ENCODE measurements at places on chromosomes 7 and 10.

- DNase-seq, result no peak
These were observed 158.3 kb downstream of the FRMD4A start for GRCh38 chr10:14172336-14172950.

DNA sequence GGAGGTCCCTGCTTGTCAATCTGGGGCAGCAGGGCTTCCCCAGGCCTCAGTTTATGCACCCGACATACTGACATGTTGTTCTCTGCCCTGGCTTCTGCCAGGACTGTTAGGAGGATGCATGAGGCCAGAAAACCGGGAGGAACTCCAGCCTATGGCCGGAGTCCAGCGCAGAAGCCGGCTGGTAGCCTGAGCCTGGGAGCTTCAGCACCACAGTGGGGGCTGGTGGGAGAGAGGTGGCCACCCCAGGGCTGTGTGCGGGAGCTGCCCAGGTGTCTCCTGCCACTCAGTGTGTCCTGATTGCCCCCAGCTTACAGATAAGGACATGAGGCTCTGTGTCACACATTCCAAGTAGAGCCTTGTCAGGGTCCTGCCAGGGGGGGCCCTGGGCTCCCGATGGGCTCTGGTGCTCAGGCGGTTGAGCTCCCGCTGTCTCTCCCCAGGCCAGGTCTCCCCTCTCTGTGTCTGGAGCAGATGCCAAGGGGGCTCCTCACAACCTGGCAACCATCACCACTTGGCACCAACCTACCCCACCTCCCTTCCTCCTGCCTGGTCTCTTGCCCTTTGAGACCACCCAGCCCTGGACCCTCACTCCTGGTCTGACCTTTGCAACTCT lies 32.3 kb downstream of the PPIF start:
- DNase-seq, result no peak

DNA sequence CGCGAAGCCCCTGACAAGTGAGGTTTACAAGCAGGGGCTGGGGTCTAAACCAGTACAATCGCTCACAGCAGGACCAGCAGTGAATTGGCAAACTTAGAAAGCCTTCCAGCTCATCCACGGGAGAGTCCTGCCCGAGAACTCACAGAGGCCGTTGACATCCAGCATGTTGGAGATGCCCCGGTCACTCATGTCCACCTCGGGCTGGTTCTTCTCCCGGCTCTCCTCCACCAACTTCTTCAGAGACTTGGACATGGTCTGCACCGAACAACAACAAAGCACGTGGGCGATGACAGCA lies 447 bp downstream of the RSU1 start:
- DNase-seq, result no peak

DNA sequence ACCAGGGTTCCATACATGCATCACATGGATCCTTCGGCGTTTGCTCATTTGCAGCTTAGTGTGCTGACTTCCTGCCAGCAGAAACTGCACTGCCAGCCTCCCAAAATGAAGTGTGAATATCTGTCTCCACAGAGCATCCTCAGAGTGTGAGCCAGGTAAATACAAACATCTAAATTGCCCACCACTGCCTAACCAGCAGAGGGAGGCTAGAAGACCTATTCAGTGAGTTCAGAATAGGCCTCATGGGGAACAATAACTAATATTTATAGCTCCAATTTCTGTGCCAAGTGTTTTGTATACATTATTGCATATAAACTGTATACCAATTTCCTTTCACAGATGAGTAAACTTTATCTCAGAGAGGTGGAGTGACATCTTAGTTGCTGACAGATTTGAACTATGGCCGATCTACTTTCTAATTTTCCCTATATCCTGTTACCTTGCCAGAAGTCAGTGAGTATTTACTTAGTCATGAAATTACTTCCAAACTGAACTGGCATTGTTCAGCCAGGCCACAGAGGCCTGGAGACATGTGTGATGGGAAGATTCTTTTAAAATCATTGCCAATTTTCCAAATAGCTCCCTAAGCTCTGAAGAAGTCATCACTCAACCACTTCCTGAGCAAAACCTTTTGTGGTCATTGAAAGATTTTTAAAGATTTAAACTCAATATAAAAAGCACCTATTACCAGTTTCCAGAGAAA lies 926.5 kb upstream of the GHITM start:
- no peak for DNase-seq

DNA sequence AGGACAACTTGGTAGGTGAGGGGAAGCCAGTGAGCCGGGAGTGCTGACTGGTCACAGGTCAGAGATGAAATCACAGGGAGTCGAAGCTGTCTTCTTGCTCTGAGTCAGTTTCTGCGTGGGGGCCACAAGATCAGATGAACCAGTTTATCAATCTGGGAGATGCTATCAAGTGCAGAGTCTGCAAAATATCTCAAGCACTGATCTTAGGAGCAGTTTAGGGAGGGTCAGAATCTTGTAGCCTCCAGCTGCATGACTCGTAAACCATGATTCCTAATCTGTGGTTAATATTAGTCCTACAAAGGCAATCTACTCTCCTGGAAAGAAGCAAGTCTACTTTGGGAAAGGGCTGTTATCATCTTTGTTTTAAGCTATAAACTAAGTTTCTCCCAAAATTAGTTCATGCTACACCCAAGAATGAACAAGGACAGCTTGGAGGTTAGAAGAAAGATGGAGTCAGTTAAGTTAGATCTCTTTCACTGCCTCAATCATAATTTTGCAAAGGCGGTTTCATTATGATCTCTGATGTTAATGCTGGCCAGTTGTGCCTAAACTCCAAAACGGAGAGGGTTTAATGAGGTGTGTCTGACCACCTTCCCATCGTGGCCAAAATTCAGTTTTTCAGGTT lies 8.4 kb upstream of the LMOD2 start:
- no peak for DNase-seq

DNA sequence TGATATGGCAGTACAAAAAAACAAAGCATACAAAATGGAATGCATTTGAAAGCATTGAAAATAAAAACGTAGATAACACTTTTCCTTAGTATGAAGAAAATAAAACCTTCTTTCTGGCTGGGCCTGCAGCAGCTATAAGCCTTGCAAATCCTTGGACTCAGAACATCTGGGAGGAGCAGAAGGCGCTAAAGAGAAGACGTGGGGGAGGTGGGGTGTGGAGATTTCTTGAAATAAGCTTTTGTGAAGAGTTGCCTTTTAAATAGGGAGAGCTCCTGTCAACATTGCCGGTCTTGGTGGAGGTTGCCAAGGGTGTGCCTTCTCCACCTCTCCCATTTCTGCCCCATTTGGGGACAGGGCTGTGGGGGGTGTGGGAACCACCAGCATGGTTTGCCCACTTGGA lies 128.7 kb downstream of the TMEM178B start:
- DNase-seq, result no peak

DNA sequence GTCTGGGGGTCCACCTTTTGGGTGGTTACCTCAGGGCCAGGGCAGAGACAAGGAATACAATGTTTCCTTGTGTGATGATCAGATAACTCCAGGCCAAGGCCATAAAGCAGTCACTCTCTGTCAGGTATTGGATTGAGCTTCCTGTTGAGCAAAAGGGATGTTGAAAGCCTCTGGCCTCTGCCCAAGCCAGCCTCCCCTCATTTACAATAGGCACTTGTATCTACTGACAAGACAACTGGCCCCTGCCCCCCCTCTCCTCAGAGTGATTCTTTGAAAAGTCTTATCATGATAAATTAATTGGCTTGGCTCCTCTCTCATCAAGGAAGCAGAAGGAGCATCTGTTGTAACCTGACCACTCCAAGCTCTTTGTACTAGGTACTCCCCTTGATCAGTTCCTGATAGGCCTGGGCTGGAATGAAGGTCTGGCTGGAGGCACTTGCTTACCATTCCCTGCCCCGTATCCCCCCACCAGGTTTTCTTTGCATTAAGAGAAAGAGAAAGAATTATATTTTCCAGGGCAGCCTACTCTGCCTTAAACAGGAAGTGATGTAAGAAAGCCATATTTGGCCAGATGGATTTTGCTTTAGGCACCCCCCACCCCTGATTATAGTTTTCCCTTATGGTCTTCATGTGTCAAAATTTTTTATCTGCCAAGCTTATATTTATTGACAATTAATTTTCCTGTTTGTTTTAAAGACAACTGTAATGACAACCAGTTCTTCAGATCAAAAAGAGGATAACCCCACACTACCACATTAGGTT lies 42.1 kb upstream of the HPS1 start:
- no peak for DNase-seq

DNA sequence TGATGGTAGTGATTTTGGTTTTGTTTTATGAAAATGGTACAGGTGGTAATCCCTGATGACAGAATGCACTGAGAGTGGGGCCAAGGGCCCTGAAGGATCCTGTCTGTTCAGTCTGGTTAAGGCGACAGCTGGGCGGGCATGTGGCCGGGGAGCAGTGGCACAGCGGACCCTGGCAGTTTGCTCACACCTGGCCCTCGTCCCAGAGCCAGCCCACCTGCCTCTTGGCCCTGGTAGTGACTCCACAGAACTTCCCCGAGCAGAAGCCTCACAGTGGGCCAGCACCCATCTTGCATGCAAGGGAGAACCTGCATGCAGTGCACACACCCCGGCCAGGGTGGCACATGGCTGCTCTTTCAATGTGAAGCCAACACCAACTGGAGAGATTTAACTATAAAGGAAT lies 82.8 kb downstream of the ALOX5 start:
- DNase-seq, result no peak

DNA sequence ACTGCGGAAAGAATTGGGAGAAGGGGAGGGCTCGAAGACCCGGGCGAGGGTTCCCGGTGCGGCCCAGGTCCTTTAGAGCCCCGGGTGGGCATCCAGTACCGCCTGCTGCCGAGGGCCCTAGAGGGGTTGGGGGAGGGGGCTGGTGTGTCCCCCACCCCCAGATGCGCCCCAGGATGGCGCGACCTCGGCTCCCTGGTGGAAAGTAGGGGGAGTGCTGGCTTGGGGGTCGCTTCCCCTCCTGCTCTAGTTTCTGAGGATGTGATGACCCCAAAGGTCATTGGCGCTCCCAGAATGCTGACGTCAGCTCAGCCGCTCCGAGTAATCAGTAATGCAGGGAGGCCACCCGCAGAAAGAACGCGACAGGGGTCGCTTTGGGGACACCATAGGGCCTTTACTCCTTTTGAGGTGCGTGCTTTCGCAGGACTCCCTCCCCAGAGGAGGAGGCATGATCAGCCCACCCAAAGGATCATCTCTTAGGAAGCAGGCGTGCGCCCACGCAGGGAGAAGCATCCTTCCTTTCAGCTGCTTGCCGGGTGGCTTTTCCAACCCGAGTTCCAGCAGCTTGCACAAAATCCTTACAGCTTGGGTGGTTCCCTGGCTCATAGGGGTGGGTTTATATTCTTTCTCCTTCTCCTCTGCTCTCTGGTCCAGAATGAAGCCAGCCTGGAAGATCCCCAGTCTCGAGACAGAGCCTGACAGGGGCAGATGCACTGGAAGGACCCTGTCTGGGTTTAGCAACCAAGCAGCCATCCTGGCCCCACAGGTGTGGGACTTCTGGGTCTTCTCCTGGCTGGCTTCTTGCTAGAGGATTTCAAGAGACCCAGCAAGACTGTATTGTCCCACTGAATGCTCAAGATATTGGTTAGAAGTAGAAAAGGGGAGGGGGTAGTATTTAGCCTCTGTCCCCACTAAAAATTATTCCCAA lies 1.3 kb upstream of the PRKAG2 start:
- DNase-seq, result no peak

DNA sequence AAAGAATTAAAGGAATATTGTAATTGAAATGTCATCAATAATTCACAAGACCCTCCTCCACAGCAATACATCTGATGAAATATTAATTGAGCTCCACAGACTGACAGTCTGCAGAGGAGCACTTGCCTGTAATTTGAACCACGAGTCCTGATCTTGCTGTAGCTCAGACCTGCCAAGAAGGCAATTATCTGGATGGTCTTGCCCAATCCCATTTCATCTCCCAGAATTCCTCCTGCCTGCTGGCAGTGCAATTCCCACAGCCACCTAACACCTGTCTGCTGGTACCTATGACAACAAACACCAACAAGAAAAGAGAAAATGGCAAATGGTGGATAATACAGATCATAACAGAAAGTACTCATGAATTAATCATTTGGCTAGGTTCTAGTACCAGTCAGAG lies 38.5 kb downstream of the ERCC6 start:
- DNase-seq, result no peak

- DNase-seq, result no peak
These were observed 123.7 kb downstream of the IMMP2L start for GRCh38 chr7:111438369-111439289.

DNA sequence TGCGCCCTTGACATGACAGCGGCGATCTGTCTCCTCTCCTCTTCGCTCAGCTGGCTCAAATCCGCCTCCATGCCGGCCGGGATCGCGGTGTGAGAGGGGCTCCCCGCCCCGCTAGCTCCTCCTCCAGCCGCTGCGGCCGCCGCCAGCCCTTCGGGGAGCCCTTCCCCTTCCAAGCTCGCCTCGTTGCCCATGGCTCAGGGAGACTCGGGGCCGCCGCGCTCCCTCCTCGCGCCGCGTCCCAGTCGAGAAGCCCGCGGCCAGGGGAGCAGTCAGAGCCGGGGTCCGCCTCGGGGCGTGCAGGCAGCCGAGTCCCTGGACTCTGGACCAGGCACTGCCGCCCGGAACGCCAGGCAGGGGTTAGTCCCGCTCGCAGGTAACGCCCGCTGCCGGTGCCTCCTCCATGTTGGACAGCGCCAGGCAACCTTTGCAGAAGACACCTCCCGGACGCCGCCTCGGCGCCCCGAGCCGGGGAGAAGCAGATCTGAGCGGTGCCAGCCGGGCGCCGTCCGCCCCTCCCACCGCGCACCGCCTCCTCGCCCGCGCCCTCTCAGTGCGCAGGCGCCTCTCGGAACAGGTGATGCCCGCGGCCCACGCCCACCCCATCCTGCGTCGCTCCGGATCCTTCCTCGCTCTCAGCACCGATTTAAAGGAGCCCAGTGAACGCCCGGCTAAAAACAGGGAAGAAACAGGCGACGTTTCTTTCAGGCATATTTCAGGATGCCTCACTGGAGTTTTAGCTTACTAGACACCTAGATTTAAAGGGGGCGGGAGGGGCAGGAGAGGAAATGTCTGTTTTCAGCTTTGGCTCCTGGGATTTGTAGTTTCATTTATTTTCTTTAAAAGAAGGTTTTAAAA lies at the start of gene PCLO:
TSS of gene PCLO (minus strand) at position 483 of the 855 bp plus-strand sequence. CDS start at position 191, 292 bp downstream.
- DNase-seq, result peak; percentile 20

- no peak for DNase-seq
These were observed 6.3 kb downstream of the MAT1A start for GRCh38 chr10:80283119-80283518.

- no peak for DNase-seq
These were observed 186.2 kb downstream of the MACC1 start for GRCh38 chr7:20030915-20031362.

DNA sequence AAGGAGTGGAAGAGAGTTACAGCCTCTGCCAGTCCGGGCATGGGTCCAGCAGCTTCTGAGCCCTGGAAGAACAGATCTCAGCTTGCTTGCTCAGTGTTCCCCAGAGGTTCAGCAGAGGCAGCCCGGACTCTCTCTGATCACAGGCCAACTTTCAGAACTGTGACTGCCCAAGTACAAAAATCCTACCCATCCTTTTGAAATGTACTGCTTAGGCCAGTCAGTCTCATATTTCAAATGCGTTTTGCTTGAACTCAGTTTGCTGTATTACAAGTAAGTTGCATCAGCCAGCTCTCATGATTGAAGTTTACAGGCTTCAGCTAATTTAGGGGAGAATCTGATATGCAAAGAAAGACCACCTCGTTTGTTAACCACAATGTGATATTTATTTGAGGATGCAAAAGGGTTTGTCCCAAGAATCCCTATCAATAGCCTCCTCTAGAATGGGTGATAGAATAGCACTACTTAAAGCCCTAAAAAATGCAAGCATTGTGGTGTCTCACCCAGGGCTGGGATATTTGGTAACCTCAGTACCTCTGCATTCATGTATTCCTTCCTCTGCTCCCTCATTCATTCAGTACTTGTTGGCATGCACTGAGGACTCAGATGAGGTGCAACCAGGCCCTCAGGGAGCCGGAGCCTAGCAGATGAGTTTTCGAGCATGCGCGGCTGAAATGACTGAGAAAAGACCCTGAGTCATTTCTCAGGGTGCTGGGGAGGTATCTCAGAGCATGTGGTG lies 7.0 kb downstream of the AIMP2 start:
- no peak for DNase-seq
